Breast epithelium (tissue), 4 donors: ENCODE measurements at places on chromosomes 1 and 21. TPM values are rescaled to one million over a fixed set of nuclear protein-coding genes. Genes with fewer than 3 reads are reported as not detected.

- DNase-seq = no peak
Observed at GRCh38 chr1:188429386-188429785, 1600.6 kb downstream of the PLA2G4A start.

DNA sequence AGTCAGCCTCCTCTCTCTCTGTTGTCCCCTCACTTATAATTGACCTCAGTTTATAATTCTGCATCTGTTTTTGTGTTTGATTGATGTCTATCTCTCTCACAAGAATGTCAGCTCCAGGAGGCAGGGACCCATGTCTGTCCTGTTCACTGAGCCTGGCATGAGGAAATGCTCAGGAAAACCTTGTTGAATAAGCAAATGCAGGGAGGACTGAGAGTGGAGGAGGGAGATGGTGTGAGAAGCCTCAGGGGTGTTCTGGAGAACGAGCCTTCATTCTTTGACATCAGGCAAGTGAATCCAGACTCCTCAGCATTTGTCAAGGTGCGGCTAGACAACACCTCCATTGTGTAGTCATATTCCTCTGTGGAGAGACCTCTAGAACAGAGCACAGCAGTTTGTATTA is 45.5 kb downstream of the MAN1C1 start:
- no peak for DNase-seq

GRCh38 chr1:54413295-54413694 is 7.1 kb upstream of the SSBP3 start:
- no peak for DNase-seq

- no peak for DNase-seq
Observed at GRCh38 chr21:44070391-44070790, 36.8 kb upstream of the PWP2 start.

GRCh38 chr1:165610866-165611265 is 20.2 kb upstream of the MGST3 start:
- DNase-seq = no peak

DNA sequence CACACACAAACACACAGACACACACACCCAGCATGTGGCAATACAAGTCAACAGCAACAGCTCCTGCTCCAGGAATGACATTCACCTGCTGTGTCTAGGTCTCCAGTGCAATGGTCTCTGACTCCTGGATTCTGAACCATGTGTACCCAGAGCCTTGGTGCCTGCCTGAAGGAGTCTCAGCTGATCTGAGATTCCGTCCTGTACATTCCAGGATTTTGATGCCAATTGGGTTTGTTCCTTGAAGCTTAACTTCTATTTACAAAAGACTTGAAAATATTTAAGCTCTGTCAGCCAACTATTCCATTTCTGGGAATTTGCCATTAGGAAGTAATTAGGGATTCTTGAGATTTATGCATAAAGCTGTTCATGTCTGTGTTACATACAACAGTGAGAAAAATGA is 85.4 kb upstream of the LRRC8D start:
- no peak for DNase-seq

DNA sequence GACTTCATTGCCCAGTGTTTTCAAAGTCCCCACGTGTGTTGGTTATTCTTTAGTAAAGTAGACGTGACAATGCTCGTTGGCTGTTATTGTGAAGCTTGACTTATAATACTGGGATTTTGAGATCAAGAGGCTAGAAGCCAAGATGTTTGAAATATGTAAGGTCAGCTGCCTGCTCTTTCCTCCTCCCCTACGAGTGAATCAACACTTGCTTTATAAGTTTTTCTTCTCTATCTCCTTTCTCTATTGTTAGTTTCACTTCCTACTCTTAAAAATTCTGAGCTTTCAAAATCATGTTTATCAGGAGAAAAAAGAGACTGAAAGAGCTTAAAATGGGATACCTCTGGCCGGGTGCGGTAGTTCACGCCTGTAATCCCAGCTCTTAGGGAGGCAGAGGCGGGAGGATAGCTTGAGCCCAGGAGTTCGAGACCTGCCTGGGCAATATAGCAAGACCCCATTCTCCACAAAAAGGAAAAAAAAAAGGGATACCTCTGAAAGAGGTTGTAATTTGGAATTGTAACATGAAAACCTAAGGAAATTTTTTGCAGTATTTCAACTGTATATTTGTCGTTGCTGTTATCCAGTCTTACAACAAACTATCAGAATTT is 72.0 kb downstream of the EPB41 start:
- DNase-seq = no peak

DNA sequence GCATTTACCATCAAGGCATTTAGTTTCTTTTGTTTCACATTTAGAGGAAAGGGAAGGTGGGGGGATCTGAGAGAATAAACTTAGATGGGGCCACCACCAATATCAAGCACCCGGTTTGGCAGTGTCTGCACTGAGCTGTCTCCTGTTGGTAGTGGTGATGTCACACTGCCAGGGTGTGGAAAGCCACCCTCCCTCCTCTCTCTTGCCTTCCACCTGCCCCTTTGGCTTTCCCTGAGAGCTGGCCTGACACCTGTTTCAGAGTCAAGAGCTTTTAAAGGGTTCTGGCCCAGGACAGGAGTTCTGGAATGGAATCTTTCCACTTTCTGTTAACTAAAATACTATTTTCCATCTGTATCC is 13.4 kb downstream of the ATF3 start:
- DNase-seq = no peak

GRCh38 chr1:193674292-193674944 is 488.0 kb upstream of the B3GALT2 start:
- DNase-seq = no peak

DNA sequence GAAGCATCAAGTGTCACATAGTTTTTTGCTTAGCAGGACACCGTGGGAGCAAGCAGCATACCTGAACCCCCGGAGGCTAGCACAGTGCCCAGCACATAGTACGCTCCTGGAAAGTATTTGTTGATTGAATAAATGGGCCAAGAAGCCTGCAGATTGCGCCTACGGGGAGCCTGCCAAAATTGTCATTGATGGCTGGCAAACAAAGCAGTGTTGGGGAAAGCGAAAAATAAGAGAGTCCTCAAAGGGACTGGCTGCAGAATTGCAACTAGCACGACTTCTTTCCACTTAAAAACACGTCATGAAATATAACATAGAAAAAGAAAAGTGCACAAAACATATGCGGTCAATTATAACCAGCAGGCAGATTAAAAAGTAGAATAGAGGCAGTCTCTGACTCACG is 125.2 kb upstream of the GALNT2 start:
- DNase-seq = no peak

GRCh38 chr1:233281711-233282581 is 13.6 kb downstream of the PCNX2 start:
- DNase-seq = no peak

RORC gene
- 7.8 TPM for total RNA-seq

PANK4 gene
- 16.5 TPM for total RNA-seq

RHCE gene
- 0.66 TPM for total RNA-seq

FAM163A gene
- total RNA-seq = not detected

TSPEAR gene
- 0.15 TPM for total RNA-seq
